ENCODE measurements at places on chromosomes 12 and 14.

- no peak for DNase-seq
Observed at GRCh38 chr12:108709697-108710096, 21.6 kb downstream of the CORO1C start.

DNA sequence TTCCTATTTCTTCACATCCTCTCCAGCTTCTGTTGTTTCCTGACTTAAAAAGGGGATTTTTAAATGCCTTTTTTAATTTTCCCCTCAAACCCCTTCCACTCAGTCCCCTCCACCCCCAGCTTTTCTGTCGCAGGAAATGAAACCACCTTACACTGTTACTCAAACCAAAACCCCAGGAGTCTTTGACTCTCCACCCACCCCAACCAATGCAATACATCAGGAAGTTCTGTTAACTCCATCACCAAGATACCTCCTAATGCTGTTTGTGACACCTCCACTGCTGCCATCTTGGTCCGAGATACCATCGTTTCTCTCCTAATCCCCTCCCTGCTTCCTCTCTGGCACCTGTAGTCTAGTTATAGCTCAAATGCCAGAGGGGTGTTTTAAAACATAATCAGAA, 25.4 kb upstream of the CPM start:
- DNase-seq, result peak; percentile 10

DNA sequence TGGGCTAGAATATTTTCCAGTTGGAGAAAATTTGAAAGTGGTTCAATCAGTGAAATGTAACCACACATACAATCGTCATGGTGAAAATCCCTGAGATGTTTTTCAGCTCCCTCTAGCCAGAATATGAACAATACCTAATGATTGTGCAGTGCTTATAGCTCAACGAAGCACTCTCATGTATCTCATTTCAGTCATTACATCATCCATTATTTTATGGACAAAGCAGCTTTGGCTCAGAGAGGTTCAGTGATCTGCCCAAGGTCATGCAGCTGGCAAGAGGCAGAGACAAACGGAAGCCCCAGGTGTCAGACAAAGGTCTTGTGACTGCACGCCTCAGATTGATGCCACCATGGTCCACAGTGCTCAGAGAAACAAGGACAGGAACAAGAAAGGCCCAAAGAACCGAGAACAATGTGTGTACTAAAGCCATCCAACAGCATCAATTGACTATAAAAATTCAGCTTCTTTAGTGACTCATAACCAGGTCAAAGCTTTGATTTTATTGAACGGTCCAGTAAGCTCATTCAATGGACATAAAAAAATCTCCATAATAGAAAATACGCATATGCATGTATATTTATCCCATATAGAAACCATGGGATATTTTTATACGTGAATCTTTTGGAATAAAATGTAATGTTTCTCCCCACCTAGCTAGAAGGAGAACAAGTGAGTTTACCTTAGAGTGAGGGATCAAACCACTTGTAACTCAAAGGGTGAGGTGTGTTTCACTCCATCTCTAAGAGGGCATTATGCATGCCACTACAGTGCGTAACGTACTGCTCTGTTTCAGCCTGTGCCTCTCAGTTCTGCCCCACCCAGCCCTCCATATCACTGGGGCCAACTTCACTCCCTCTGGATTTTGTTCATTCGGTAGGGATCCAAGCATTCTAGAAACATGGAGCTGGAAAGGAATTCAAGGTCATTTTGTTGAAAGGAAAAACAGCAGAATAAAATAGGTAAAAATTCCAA, 141.8 kb downstream of the GRIN2B start:
- no peak for DNase-seq

DNA sequence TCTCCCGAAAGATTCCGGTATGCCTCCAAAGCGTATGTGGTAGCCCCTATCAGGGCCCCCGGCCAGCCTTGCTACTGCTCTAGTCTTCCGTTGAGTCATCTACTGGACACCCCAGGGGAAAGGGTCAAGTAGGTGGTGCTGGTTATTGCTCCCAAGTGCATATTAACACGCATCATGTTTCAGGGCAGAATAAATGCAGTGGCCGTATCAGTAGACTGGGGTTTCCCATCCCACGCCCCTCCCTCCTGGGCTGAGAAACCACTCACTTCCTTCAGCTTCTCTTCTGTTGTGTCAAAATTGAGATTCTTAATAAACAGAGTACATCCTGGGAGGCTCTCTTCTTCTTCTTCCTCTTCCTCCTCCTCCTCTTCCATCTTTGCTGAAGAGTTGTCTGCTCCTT, 39.3 kb downstream of the RBM19 start:
- DNase-seq, result no peak

DNA sequence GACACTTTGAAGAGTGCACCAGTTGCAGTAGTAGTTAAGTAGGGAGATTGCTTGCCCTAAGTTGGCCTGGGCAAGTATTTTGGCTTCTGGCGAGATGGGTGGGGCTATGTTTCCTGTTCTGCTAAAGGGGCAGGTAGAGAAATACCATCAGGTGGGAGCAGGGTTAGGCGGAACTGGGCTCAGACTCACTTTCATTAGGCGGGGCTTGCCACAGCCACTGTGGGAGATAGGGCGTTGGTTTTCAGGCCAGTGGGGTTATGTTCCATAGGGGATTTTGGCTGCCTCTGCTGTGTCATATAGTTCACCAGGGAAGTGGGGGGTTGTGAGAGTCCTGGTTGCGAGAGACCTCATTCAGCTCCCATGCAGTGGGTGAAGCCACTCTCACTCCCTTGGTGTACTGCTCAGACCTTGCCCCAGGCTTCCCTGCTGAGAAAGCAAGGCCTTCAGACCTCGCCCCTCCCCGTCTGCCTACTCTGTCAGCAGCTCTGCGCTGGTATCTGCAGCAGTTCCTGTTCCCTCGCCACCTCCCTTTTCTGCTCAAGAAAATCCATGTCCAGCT, 43.3 kb downstream of the AEBP2 start:
- peak; percentile 50 for DNase-seq

DNA sequence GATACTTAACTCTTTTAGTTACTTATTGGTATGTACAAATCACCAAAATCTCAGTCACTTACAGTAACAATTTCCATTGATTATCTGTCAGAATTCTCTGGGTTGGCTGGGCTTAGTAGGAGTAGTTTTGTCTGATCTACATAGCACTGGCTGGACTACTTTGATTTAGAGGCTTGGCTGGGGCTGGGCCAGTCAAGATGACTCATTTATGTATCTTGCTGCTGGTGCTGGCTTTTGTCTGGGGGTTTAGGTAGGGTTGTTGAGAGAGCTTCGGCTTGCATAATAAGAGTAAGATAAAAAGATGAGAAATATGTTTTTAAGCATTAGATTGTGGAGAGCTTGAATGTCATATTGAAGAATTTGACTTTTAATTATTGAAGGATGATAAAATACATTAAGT, 1093.7 kb downstream of the SLC6A15 start:
- DNase-seq, result no peak

- DNase-seq, result no peak
Observed at GRCh38 chr12:107523775-107524535, 161.6 kb upstream of the PWP1 start.

DNA sequence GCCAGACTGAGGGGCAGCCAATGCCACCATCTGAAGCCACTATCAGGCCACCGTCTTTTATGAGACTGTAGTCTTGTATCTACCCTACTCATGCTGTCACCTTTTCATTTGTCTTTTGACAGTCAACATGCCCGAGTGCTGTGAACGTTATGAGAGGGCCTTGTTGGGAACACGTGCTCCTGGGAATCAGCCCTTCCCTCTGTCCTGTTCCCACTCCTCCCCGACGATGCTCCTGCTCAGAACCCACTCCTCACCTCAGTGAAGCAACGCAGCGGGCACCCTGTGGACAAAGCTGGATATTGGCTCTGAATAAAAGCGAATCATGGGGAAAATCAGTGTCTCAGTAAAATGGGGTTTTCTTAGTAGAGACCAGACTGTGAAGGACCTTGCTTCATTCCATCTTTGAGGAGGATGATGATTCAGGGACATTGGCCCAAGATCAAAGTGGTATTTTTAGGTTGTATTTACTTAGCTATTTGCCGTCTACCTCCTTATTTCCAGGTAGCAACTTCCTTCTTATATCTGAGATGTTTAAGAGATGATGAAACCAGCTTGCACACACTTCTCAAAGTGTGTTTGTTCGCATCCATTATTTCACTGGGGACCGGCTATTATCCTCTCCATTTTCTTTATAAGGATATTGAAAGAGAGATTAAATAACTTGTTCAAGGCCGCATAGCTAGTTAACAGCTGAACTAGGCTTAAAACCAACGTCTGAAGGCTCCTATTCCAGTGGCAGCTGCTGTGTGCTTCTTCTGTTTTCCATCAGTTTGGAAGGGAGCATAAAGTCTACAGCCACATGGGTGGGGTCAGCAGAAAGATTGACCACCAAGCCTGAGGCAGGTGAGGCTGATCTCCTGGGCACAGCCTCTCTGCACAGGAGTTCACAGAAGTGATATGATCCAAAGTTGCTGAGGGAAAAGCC, 43.9 kb upstream of the CTDSP2 start:
- DNase-seq, result no peak

DNA sequence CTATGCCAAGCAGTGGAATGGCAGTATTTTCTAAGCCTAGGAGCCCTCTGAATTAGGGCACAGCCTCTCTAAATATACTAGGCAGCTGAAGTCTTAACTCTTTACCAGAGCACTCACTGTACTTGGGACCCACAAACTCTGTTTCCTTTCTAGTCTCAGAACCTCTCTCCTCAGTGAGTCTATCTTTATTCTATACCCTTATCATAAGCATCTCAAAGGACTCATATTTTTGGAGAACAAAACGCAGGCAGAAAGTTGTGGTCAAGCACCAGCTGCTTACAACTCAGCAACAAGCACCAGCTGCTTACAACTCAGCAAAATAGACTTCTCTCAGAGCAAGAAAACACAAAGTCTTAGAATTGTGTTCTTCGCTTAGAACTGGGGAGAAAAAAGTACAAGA, 993 bp downstream of the CCDC196 start:
- no peak for DNase-seq

- DNase-seq, result peak; percentile 52
Observed at GRCh38 chr12:57240066-57240921, 10.7 kb downstream of the STAC3 start.

GRCh38 chr12:75446857-75447256, 33.7 kb upstream of the GLIPR1 start:
- no peak for DNase-seq

GRCh38 chr12:81597928-81598604, 161.1 kb downstream of the PPFIA2 start:
- DNase-seq, result no peak

GRCh38 chr12:9735601-9736000, 2.7 kb upstream of the CLECL1 start:
- DNase-seq, result no peak

GRCh38 chr12:12070674-12071656, at the start of gene BCL2L14:
BCL2L14 (plus strand) TSS chr12:12070939; CDS start chr12:12079306, 8,367 bp downstream.
- DNase-seq, result no peak

GRCh38 chr14:101007004-101007614, 103.6 kb upstream of the RTL1 start:
- DNase-seq, result no peak
